Epithelial cell of proximal tubule (primary cell): ENCODE measurements at places on chromosomes 7 and 10. TPM values are rescaled to one million over a fixed set of nuclear protein-coding genes. Genes with fewer than 3 reads are reported as not detected.

The CALHM3 gene
- total RNA-seq = not detected in 2 replicates

The PLEKHA8 gene
- total RNA-seq = 11.9 and 12.2 TPM in 2 replicates

The DLX5 gene
- not detected in 2 replicates for total RNA-seq

The SRRM3 gene
- 0.07 TPM in 1 of 2 replicates, not detected in the other for total RNA-seq

The PRLHR gene
- not detected in 2 replicates for total RNA-seq

The PKD2L1 gene
- total RNA-seq = not detected in 2 replicates

The TET1 gene
- total RNA-seq = 0.52 and 1.0 TPM in 2 replicates

The VIPR2 gene
- total RNA-seq = not detected in 2 replicates

The CLRN3 gene
- total RNA-seq = not detected in 2 replicates

The RAMP3 gene
- total RNA-seq = not detected in 2 replicates

The MSRB2 gene
- 13.5 and 20.6 TPM in 2 replicates for total RNA-seq

The FOXI2 gene
- total RNA-seq = not detected in 2 replicates

The SUN3 gene
- 0.43 TPM in 1 of 2 replicates, not detected in the other for total RNA-seq

The EVX1 gene
- total RNA-seq = not detected in 2 replicates

The GPR26 gene
- not detected in 2 replicates for total RNA-seq

The GIMAP7 gene
- total RNA-seq = not detected in 2 replicates

The C7orf25 gene
- total RNA-seq = 4.8 and 9.2 TPM in 2 replicates

The RBP4 gene
- 2.4 and 2.7 TPM in 2 replicates for total RNA-seq

The EMX2 gene
- 5.7 and 10.7 TPM in 2 replicates for total RNA-seq

The TRIM50 gene
- not detected in 2 replicates for total RNA-seq

The EBLN1 gene
- not detected in 2 replicates for total RNA-seq

The CHST3 gene
- total RNA-seq = 20.5 and 29.7 TPM in 2 replicates

The AKR1C2 gene
- total RNA-seq = 1.0 and 4.4 TPM in 2 replicates

The NEURL1 gene
- total RNA-seq = 0.14 and 1.3 TPM in 2 replicates

The NAT16 gene
- 0.12 TPM in 1 of 2 replicates, not detected in the other for total RNA-seq

The HMX2 gene
- not detected in 2 replicates for total RNA-seq

The C10orf105 gene
- not detected in 2 replicates for total RNA-seq

The HOXA11 gene
- total RNA-seq = 10.7 and 12.5 TPM in 2 replicates

The NUTM2A gene
- 0.65 and 0.69 TPM in 2 replicates for total RNA-seq

The LRRC17 gene
- 7.8 and 32.3 TPM in 2 replicates for total RNA-seq

The NRCAM gene
- total RNA-seq = 2.0 and 11.0 TPM in 2 replicates

The HABP2 gene
- total RNA-seq = 0.63 TPM in 1 of 2 replicates, not detected in the other

The RBM20 gene
- 0.07 and 0.46 TPM in 2 replicates for total RNA-seq

The PCDH15 gene
- 0.07 TPM in 1 of 2 replicates, not detected in the other for total RNA-seq
